ENCODE measurements at places on chromosomes 1 and 21. TPM values are rescaled to one million over a fixed set of nuclear protein-coding genes. Genes with fewer than 3 reads are reported as not detected.
A peak's percentile ranks its signal among the peaks of the same experiment; 100 is the strongest.

GRCh38 chr21:40255518-40256444 lies 388.5 kb downstream of the PCP4 start:
- H3K4me3 ChIP-seq = no peak overlapping the region
- H3K27me3 ChIP-seq = no peaks in the 10 kb centered on the region
- DNase-seq = no peak
- no peaks in the 10 kb centered on the region for H3K36me3 ChIP-seq
- no peaks in the 10 kb centered on the region for H3K4me1 ChIP-seq
- H3K27ac ChIP-seq = no peak overlapping the region

GRCh38 chr1:105516068-105516467 lies 1540.4 kb upstream of the PRMT6 start:
- no peaks in the 10 kb centered on the region for H3K27me3 ChIP-seq
- H3K27ac ChIP-seq = no peak overlapping the region

- H3K27me3 ChIP-seq = no peaks in the 10 kb centered on the region
- H3K4me1 ChIP-seq = peaks cover 100% of the 10 kb centered on the region
- peak overlapping the region; percentile 97 for H3K27ac ChIP-seq
- no peak for DNase-seq
Measured at GRCh38 chr1:153544453-153545066, 1.0 kb downstream of the S100A4 start.

DNA sequence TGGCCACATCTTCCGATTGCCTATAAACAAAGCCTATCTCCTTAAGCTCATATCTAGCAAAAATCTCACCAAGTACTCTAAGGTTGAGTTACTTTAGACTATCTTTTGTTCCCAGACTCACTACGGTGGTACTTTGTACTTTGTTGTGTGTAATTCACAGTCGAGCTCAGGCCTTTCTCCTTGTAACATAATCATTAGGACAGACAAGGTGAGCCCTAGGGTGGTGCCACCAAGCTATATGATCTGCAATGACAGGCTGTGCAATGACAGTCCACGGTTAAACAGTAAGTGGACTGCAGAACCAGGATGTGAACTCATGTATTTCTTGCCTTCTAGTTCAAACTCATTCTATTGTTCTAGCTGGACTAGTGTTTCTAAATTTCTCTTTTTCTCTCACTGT lies 132.2 kb downstream of the UBE2U start:
- no peak overlapping the region for H3K4me3 ChIP-seq
- no peaks in the 10 kb centered on the region for H3K27me3 ChIP-seq
- no peak overlapping the region for H3K27ac ChIP-seq
- H3K4me1 ChIP-seq = no peaks in the 10 kb centered on the region

- no peak overlapping the region for H3K27ac ChIP-seq
- H3K4me3 ChIP-seq = no peak overlapping the region
- DNase-seq = no peak
- peaks cover 93% of the 10 kb centered on the region for H3K4me1 ChIP-seq
- H3K27me3 ChIP-seq = no peaks in the 10 kb centered on the region
- no peaks in the 10 kb centered on the region for H3K36me3 ChIP-seq
Measured at GRCh38 chr1:161085165-161085564, 4.2 kb downstream of the NECTIN4 start.

- DNase-seq = no peak
- H3K4me3 ChIP-seq = no peak overlapping the region
- no peaks in the 10 kb centered on the region for H3K36me3 ChIP-seq
- no peaks in the 10 kb centered on the region for H3K4me1 ChIP-seq
- no peak overlapping the region for H3K27ac ChIP-seq
- peaks cover 15% of the 10 kb centered on the region for H3K27me3 ChIP-seq
Measured at GRCh38 chr1:34125721-34126380, 39.2 kb downstream of the CSMD2 start.

- no peak for DNase-seq
- H3K4me1 ChIP-seq = peaks cover 3% of the 10 kb centered on the region
- no peak overlapping the region for H3K4me3 ChIP-seq
- H3K27ac ChIP-seq = no peak overlapping the region
- H3K36me3 ChIP-seq = no peaks in the 10 kb centered on the region
Measured at GRCh38 chr1:81717230-81717629, 83.5 kb upstream of the ADGRL2 start.

- no peaks in the 10 kb centered on the region for H3K36me3 ChIP-seq
- DNase-seq = no peak
- H3K27me3 ChIP-seq = no peaks in the 10 kb centered on the region
- no peaks in the 10 kb centered on the region for H3K4me1 ChIP-seq
- no peak overlapping the region for H3K27ac ChIP-seq
Measured at GRCh38 chr1:40386796-40387195, 13.3 kb downstream of the SMAP2 start.

DNA sequence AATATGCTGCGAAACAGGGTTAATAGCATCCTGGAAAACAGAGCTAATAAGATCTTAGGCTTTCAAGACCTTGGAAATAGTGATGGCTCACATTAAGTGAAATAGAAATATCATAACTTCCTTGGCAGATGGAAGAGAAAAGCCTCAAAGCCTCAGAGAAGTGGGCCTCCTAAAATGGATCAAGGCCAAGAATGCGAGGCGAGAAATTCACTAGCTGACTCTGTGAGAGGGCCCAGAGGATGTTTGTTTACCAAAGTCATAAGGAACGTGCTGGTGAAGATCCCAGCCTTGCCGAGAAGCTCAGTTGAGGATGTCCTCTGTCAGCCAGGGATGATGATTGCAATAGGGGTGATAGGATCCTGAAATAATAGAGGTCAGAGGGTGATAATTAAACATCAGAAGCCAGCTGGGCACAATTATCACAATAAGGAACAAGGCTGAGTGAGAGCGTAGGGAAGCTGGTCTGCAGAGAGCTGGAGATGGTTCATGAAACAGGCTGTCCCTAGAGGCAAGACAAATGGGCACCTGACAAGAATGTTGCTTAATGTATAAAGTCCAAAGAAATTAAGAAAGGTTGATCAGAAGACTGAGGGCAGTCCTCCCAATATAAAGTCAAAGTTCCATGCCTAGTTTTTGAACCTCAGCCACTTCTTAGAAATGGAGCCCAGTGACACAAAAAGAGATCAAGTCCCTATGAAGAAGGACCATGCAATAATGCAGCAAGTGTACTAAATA lies 101.7 kb upstream of the COG2 start:
- no peak overlapping the region for H3K4me3 ChIP-seq
- no peaks in the 10 kb centered on the region for H3K4me1 ChIP-seq

DNA sequence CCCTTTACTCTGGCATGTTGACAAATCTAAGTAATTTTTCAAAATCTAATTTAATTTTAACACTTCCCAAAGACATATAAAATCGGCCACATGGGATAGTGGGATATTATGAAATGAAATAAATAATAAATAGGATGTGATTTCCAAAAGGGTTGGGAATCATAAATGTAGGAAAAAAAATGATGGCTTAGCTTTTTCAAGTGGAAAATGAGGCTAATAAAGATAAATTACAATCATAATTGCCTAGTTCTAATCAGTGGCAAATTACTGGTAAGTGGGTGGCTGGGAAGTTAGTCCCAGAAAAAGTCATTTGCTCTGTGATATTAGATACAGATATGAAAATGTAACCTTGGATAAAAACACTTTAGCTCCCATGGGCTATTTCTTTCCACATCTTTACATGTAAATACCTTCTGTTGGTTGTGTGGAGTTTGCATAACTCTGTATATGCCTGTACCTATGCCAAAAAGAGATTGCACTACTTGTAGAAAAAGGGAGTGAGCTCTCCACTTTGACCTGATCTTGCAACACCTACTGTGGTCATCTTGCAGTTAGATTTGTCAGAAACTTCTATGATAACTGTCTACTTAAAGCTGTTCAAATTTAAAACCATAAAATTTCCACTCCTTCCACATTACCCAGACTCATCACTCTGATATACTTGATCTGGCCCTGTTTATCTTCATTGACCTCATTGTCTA lies 284.6 kb upstream of the KAZN start:
- H3K27me3 ChIP-seq = no peaks in the 10 kb centered on the region
- H3K27ac ChIP-seq = no peak overlapping the region
- no peaks in the 10 kb centered on the region for H3K36me3 ChIP-seq
- no peaks in the 10 kb centered on the region for H3K4me1 ChIP-seq

- no peak overlapping the region for H3K27ac ChIP-seq
- H3K27me3 ChIP-seq = no peaks in the 10 kb centered on the region
- no peak for DNase-seq
- H3K4me1 ChIP-seq = no peaks in the 10 kb centered on the region
- no peak overlapping the region for H3K4me3 ChIP-seq
- no peaks in the 10 kb centered on the region for H3K36me3 ChIP-seq
Measured at GRCh38 chr1:45846931-45847330, 43.5 kb downstream of the MAST2 start.

- no peak overlapping the region for H3K4me3 ChIP-seq
- no peak for DNase-seq
- no peaks in the 10 kb centered on the region for H3K27me3 ChIP-seq
- H3K27ac ChIP-seq = no peak overlapping the region
Measured at GRCh38 chr1:22685591-22686059, 25.0 kb upstream of the EPHB2 start.

DNA sequence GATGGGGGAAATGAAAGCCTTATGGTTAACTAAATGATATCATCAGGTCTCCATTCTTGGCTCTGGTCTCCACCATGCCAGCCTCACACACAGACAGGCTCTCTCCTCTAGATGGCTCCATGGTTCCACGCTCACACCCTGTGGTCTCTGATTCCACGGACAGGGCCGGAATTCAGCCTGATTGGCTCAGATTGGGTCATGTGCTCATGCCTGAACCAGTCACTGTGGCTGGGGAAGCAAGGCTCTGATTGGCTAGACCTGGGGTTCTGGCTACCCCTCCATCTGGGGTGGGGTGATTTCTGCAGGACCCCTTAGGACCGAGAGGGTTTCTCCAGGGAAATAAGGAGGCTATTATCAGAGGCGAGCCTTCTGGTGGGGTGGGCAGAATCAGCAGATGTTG lies 277.0 kb downstream of the PTPRU start:
- H3K4me1 ChIP-seq = no peaks in the 10 kb centered on the region
- peaks cover 25% of the 10 kb centered on the region for H3K27me3 ChIP-seq
- H3K27ac ChIP-seq = no peak overlapping the region
- H3K4me3 ChIP-seq = no peak overlapping the region
- DNase-seq = peak; percentile 84

DNA sequence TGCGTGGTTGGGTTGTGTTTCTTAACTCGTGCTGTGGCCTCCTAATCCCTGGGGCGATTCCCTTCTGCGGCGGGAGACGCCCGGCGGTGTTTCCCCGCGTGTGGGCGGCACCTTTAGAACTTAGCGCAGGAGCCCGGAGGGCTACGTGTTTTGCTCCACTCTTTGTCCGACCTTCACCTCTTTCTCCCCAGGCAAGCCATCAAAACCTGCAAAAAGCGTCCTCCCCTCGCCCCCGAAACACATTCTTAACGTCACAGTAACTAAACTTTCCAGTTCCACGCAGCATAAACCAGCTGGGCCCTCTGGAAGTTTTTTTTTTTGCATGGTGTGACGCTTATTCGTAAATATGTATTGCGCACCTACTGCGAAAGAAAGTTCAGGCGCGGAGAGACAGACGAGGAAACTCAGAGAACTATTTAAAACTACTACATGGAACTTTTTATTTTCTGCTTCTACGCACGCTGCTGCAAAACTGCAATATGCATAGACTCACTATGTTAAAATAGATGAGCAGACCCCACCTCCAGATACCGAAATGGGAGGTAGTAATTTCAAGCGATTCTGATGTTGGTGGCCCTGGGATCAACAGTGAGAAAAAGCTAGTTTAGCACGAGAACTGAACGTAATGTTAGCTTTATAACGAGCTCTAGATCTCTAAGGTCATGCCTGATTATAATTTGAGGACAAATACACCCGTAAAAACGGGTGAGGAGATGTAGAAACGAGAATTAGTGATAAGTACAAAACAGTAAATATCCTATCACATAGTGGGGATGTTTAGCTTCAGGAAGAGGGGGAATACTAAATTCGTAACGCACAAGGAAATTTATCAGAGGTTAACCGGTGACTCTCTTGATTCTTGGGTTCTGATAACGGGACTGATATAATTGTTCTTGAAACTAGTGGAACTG lies 920 bp downstream of the MTR start:
- H3K27ac ChIP-seq = peak overlapping the region; percentile 88
- no peaks in the 10 kb centered on the region for H3K36me3 ChIP-seq
- no peaks in the 10 kb centered on the region for H3K27me3 ChIP-seq
- peak overlapping the region; percentile 86 for H3K4me3 ChIP-seq

DNA sequence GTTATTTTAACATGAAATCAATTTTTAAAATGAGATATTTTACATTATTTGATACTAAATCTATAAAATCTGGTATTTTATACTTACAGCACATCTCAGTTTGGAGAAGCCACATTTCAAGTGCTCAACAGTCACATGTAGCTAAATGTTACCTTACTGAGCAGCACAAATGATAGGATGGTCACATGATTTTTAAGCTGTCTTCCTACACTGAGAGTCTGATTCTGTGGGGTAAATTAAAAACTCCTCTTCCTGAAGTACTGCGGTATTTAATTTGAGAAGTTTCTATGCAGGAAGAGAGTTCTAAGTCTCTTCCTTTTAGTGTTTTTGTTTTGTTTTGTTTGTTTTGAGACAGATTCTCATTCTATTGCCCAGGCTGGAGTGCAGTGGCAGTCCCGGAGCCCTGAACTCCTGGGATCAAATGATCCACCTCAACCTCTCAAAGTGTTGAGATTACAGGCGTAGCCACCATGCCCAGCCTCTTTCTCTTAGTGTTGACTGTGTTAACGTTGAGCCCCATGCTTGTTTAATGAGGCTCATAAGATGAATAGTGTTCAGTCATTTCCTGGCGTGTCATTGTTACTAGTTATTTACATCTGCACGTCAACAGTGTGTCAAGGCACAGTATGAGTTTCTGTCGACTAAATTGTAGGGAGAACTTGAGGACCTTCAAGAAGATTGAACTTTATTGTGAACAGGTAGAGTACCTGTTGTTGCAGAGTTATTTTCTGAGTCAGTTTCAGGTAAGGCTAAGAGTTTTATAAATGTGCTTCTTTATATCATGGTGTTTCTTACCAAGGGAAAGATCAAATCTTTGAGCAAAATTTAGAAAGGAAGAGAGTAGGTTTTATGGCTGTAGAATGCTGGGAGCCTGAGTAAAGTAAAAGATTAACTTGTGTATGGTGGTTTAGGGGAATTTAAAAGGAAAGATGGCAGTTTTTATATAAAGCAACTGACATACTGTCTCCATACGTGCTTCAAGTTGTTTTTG lies 3.3 kb downstream of the CNST start:
- no peak for DNase-seq
- H3K27me3 ChIP-seq = no peaks in the 10 kb centered on the region
- peaks cover 15% of the 10 kb centered on the region for H3K4me1 ChIP-seq
- no peak overlapping the region for H3K4me3 ChIP-seq

GRCh38 chr1:203308923-203309331 lies 3.6 kb downstream of the BTG2 start:
- H3K36me3 ChIP-seq = peaks cover 9% of the 10 kb centered on the region
- no peaks in the 10 kb centered on the region for H3K27me3 ChIP-seq
- peaks cover 12% of the 10 kb centered on the region for H3K4me1 ChIP-seq
- no peak overlapping the region for H3K27ac ChIP-seq
- DNase-seq = no peak

CKS1B gene
- total RNA-seq = 229 TPM

FCAMR gene
- total RNA-seq = not detected

OR2T29 gene
- total RNA-seq = not detected

C1orf94 gene
- total RNA-seq = not detected

PANK4 gene
- total RNA-seq = 38.5 TPM

BEND5 gene
- total RNA-seq = not detected

RGS1 gene
- not detected for total RNA-seq

LRRC71 gene
- not detected for total RNA-seq

LDLRAD1 gene
- 0.30 TPM for total RNA-seq

MFSD2A gene
- 8.0 TPM for total RNA-seq

All from HCT116 (cell line).